BJ (cell line): ENCODE measurements at places on chromosomes 12 and 14. TPM values are rescaled to one million over a fixed set of nuclear protein-coding genes. Genes with fewer than 3 reads are reported as not detected.

DNA sequence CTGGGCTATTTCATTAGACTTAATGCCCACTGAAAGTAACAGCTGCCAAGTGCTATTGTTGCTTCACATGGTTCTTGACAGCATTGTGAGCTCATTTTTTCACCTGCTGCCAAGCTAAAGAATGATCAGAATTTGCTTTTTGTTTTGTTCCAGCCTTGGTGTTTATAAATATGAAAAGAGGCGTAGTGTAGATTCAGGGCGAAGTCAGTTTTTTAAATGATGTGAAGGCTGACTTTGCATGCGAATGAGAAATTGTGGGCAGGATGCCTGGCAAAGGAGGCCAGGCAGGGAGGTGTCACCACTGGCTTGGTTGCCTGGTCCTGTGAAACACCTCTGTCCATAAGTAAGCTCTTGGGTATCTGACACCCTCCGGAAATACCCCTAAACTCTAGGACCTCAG lies 93.3 kb upstream of the NAP1L1 start:
- DNase-seq = no peak

- peak; percentile 35 for DNase-seq
Measured at GRCh38 chr12:116222358-116222757, 55.1 kb downstream of the MED13L start.

The DIO2 gene
- polyA plus RNA-seq = 70.9 and 81.9 TPM in 2 replicates

DNA sequence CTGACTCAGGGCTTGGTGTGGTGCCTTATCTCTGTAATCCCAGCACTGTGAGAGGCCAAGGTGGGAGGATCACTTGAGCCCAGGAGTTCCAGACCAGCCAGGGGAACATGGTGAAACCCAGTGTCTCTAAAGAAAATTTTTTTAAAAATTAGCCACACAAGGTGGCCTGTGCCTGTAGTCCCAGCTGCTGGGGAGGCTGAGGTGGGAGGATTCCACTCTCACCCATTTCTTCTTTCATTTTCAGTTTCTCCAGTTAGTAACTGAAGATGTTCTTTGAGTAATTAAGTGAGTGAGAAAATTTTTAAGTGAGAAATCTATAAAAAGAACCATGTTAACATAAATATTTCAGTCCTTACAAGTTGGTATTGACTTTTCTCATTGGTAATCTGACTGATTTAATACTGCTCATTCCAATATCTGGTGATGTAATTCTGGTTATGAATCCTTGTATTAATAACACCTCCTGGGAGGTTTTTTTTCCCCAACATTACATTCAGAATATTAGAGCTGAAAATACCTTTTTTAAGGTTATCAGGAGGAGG lies 6.1 kb downstream of the METTL3 start:
- no peak for DNase-seq

DNA sequence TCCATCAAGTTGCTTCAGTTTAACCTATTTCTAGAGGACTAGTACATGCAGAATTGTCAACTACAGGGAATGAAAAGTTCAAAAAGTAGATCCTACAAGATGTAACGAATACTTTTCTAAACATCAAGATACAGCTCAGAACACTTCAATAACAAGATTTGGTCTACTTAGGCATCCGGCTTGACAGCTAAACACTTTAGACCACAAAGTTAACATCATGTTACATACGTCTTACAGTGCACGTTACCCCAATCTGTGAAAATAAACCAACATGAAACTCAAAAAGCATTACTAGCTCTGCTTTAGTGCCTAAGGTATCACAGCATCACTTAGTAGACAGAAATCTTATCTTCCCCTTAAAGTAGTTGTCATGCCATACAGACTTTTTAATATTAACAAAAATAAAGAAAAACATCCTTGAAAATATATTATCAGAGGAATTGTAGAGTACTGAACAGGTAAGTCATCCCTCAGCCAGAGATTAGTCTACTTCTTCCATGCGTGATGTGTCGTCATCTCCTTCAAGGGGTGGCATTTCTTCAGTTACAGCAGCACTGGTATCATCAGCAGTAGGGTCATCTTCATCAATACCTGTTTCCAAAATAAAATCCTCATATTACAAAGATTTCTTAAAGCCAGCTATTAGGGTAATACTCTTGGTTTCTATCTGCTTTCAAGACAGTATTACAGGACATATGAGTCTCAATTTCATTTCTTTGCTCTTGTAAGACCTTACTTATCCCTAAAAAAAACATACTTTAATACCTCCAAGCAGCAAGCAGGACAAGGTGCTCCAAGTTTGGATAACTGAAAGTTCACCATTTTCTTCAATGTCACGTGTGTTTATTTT lies 5.4 kb downstream of the HSP90AA1 start:
- no peak for DNase-seq

The LEMD3 gene
- polyA plus RNA-seq = 4.7 and 8.7 TPM in 2 replicates

The DPF3 gene
- polyA plus RNA-seq = 3.6 and 4.3 TPM in 2 replicates

GRCh38 chr12:27906127-27906500 lies 66.4 kb downstream of the PTHLH start:
- DNase-seq = no peak
